ENCODE measurements at places on chromosomes 3 and 15.

DNA sequence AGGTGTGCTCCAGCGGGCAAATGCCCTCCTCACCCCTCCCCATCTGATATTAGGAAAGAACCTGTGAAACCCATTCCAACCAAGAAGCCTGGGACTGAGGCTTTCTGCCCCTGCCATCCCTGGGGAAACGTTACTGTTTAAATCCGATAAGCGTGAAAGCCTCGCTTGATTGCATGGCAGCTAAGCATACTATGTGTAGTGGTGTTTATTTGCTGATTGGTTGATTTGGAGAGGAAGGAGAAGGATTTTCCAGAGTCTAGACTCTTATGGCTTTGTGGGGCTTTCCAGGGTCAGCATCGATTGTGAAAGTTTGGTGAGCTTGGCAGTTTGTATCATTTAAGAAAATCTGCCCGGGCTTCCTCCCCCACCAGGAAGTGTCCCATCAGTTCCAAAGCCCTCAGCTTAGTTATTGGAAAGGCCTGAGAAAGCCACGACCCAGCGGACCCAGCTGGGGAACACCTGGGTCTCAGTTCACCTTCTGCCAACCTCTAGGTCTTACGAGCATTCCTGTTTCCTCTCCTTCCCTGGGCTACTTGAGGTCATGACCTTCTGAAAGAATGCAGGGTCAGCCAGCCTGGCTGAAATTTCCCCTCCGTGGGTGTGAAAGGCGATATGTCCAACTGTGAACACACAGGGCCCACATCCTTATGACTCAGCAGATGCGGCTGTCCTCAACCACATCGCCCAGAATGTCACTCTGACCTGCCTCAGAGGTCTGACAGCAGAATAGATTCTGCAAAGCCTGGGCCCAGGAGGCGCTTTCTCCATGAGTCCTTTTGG, 62.8 kb upstream of the HERC1 start:
- DNase-seq = no peak

- no peak for DNase-seq
Measured at GRCh38 chr15:34786206-34786605, 9.1 kb downstream of the ACTC1 start.

DNA sequence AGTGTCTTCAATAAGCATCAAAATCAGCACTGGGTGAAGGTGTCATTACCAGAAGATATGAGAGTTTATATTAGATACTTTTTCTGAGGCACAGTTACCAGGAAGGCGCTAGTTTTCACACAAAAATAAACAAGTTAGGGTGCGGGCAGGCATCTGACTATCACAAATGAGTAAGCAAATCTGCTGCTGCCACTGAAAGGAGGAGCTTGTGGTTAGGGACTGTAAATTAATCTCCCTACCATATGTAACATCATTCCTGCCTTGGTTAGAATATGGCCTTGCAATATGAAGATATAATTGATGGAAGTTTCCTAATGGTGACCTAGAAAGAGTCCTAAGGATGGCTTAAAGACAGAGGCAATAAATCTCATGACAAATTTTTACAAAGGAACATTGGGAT, 19.5 kb upstream of the EID1 start:
- DNase-seq = no peak

DNA sequence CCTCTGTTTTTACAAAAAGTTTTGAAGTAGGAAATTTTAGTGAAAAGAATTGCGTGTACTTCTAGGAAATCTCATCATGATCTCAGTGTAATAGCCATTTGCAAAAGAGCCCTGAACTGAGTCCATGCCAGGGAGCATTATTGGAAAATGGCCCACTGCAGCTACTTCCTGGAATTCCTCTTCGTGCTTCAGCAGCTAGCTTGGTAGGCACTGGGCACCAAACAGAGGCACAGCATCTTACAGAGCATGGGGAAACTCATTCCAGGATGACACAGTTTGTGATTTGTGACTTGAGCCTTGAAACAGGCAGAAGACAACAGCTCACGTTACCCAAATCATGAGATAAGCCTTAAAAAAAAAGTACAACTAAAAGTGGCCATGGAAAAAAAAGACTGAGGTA, 179.1 kb downstream of the WDR72 start:
- DNase-seq = no peak

DNA sequence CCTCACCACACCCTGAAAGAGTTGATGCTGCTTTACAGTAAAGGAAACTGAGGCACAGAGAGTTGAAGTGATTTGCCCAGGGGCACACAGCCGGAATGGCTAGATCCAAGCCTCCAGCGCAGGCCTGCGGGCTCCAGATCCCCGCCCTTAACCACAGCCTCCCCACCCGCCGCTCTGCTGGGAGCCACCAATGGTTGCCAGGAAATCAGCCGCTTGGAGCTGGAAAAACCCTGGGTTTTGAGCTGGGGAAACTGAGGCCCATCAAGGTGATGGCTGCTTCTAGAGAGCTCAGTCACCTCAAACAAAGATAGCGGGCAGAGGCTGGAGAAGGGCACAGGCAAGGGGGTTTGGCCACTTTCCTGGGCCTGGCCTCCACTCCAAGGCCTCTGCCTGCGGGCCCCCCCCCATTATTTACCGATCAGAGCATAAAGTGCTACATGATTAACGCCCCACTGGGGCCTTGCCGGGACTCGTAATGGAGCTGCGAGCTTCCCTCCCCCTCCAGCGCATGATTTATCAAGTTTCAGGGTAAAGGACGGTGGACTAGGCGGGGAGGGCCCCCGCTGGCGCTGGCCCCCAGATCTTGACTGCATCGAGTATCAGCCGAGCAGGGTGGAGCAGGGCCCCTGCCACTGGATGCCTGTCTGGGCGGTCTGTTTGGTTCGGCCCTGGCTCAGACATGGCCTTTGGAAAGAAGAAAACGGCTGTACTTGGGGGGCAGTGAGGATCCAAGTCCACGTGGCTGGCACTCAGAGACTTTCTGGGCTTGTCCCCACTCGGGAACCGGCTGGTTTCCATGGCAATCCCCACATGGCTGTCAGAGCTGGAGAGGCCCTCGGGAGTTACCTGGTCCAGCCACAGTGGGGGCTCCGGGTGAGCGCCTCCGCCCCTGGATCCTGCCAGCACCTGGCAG, 9.1 kb downstream of the PLXND1 start:
- DNase-seq = no peak

GRCh38 chr3:128674161-128674784, 23.7 kb upstream of the RPN1 start:
- no peak for DNase-seq

DNA sequence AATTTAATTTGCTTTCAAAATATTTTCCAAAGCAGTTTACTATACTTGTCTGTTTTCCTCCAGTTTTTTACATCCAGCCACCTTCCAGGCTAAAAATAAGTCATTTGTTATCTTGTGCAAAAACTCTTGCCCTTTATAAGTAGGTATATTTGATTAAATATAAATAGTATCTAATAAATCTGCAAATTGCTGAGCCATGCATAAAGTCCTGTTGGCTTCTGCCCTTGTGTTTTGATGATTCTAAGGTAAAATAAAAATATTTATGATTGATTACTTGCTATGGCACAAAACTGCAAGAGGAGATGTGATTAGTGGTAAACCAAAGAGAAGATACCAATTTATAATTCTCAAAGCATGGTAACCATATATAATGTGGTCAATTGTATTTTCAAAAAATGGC, 1026.7 kb downstream of the EPHA3 start:
- no peak for DNase-seq

GRCh38 chr3:154758109-154758868, 321.8 kb upstream of the MME start:
- DNase-seq = no peak

DNA sequence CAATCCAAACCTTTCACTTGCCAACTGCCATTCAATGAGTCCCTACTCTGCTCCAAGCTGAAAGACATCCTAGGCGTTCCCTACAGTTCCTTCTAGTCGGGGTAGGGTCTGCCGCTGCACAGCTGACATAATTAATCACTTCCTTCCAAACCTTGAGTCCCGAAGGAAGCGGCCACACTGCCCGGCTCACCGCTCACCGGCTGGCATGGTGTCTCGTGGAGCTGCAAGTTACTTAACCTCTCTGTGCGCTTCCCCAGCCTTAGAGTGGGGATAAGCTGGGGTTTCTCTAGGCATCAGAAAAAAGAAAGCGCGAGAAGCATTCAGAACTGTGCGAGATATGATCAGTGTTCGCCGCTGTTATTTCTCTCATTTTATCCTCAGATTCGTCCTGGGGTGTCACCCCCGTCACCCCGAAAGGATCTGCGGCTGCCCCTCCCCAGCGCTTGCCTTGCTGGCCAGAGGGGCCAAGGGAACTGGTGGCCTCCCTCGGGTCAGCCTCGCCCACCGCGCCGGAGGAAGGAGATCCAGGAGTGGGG, 748 bp downstream of the MRPS25 start:
- no peak for DNase-seq

DNA sequence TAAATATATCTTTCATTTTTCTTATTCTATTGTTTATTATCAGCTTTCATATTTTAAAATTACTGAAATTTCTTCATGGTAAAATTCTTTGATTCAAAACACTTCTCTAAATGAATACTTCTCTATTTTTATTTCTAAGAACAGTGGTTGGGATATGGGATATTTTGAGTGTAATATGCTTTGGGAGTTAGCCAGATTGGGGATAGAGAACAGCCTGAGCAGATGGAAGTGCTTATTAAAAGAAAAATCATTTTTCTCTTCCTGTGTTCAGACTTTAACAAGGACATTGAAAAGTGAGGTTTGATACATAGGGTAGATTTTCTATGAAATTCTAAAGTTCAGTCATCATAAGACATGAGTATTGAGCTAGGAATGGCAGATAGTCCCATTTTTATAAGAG, 84.8 kb downstream of the COL6A5 start:
- no peak for DNase-seq

DNA sequence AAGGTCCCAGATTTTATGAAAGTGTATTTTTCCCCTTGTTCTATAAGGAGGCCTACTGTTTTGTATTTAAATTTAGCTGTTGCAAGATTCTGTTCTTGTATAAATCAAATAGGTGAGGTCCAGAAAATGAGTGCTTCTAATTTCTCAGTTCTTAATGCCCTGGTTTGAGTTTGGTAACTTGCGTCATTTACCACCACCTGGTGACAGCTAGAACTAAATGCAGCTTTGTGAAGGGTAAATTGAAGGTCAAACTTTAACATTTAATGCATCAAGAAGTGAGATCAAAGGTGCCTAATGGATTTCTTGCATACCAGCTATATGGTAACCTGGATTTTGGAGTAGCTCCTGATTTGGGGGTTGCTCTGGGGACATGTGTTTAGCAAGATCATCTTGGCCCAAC, 50.7 kb upstream of the POLR2M start:
- no peak for DNase-seq

- no peak for DNase-seq
Measured at GRCh38 chr15:67100801-67101581, 35.6 kb downstream of the SMAD3 start.

DNA sequence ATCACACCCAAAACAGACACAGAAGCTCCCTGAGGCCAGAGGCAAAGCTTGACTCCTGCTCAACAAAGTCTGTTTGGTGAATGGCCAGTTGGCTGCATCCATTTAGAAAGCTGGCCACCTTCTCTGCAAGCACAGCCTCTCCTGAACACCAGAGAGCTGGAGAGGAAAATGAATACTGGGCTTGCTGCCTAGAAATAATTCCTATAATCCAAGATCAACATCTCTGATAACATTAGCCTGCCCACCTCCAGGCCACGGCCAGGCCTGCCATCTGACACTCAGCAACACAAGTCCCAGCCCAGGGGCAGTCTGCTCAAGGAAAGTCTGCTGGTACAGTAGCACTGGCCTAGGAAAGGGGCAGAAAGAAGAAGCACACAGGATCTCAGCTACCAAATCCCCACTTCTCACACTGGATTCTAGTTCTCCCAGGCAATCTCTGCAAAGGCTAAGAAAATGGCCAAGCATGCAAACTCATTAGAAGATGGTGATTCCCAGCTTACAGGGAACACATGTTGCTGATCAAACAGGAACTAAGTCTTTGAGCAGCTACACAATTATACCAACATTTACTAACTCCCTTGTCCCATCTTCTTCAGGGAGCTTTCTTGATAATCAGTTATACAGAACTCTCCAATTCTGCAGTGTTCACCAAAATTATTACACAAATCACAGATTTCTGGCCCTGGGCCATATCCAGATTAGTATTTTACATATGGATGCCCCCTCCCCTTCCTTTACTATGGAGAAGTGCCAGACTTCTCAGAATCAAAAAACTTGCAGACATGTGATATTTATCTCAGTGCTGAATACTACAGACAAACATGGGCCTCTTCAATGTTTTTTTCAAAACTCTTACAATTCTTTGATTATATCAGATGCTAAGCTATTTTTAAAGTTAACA, 9.9 kb downstream of the TBC1D2B start:
- DNase-seq = no peak

DNA sequence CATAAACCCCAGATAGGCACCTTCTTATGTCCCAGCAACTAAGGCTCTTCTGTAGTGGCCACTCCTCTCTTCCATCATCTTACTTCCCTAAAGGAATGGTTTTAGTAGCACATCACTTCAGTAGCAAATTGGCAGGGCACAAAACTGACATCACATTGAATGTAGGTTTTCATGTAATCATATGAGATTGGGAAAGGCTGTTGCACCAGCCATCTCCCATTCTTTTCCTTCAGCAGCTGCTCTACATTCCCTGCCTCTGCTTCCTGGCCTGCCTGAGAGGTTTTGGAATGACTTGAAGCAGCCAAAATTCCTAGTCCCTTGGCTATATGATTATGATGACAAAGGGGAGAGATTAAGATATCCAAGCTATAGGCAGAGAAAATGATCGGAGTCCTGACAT, 36.5 kb downstream of the NSUN3 start:
- DNase-seq = no peak

GRCh38 chr3:179991104-179991503, 45.6 kb downstream of the PEX5L start:
- DNase-seq = no peak

DNA sequence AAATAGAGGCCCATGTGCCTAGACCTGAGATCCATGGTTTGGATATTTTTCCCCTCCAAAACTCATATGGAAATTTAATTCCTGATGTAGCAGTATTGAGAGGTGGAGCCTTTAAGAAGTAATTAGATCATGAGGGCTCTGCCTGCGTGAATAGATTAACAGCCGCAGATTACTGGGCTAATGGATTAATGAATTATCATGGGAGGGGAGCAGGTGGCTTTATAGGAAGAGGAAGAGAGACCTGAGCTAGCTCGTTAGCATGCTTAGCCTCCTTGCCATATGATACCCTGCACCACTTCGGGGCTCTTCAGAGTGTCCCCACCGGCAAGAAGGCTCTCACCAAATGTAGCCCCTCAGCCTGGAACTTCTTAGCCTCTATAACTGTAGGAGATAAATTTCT, 15.8 kb downstream of the ARHGEF26 start:
- no peak for DNase-seq

GRCh38 chr3:5186858-5187155, 700 bp upstream of the EDEM1 start:
- DNase-seq = no peak

- no peak for DNase-seq
Measured at GRCh38 chr3:52028572-52028971, 27.8 kb downstream of the DUSP7 start.

- DNase-seq = no peak
Measured at GRCh38 chr15:32687556-32687955, 30.2 kb upstream of the GREM1 start.

DNA sequence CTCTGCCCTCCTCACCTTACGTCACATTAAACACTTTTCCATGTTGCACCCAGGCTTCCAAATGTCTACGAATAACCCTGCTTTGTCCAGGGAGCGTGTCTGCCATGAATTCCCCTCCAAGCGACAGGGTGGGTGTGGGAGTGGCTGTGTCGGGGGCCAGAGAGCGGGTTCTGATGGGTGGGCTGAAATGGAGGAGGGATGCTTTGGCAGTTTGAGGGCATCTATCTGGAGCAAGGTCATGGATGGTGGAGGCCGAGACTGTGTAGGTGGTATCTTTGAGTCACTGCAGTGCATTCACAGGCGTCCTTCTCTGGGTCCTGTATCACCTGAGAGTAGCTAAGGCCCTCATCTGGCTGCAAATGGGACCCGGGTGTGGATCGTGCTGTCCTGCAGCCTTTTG, 36.6 kb downstream of the SMAD6 start:
- no peak for DNase-seq
